Fibroblast of lung (primary cell): ENCODE measurements at places on chromosomes 16 and 17. TPM values are rescaled to one million over a fixed set of nuclear protein-coding genes. Genes with fewer than 3 reads are reported as not detected.

ZG16 gene
- total RNA-seq: not detected in 2 replicates

GRCh38 chr17:979539-980405 lies at the start of gene NXN:
NXN (minus strand) TSS chr17:979776.
- peak; percentile 60 for DNase-seq

- peak; percentile 37 for DNase-seq
Measured at GRCh38 chr17:67481808-67482207, 104.7 kb downstream of the PITPNC1 start.

DNA sequence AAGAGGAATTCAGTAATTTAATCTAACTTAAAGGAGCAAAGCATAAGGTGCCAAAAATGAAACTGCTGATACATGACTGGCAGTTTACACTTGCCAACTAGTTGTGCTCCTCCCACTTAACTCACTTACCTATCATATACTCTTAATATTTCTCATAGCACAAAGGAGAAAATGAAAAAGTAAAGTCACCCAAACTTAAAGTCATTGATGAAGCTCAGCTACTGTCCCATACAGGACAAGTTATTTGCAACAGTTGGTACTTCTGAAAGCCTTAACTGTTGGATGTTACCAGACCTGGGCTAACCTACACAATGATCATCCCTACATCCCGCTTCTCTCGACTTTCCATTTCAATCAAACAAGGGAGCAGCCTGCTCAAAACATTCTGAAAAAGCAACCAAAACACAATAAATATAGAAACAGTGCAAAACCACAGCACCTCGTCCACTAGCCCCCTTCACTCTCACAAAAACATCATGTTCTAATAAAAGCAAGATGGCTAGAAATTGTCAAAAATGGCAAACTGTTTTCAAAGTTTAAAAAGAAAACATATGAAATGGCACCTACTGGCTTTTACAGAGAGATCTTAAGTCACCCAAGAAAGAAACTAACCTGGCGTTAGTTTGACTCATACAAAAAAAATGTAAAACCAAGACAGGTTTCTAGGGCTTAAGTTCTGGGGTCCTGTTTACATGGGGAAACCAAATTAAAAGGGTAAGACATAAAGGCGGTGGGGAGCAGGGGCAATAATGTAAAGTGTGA lies 868 bp downstream of the MED13 start:
- DNase-seq: peak; percentile 48

GRCh38 chr17:39239640-39240314 lies 14.0 kb upstream of the STAC2 start:
- DNase-seq: no peak

TPSD1 gene
- not detected in 2 replicates for total RNA-seq

DNA sequence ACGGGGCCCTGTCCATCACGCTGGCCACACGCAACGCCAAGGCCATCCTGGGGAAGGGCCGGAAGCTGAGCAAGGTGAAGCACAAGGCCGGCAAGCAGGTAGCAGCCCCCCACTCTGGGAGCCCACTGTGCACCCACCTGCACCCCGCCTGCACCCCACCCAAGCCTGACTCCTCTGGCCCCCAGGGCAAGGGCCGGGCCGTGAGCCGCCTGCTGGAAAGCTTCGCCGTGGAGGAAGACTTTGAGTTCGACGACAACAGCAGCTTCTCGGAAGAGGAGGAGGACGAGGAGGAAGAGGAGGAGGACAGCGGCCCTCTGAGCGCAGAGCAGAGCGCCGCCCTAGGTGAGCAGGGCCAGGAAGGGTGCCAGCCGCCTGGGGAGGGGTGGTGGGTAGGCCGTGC lies 54.0 kb downstream of the ACTG1 start:
- DNase-seq: no peak

- DNase-seq: peak; percentile 68
Measured at GRCh38 chr17:72030067-72030899, 90.5 kb upstream of the SOX9 start.

- DNase-seq: peak; percentile 11
Measured at GRCh38 chr16:1152651-1153259, at the start of gene CACNA1H. CACNA1H (plus strand) TSS chr16:1153106; CDS start chr16:1153738, 632 bp downstream.

- no peak for DNase-seq
Measured at GRCh38 chr17:38632334-38632733, 26.6 kb upstream of the SRCIN1 start.

- no peak for DNase-seq
Measured at GRCh38 chr17:75832652-75833400, 11.4 kb downstream of the UNC13D start.
